Tibial nerve (tissue), 4 donors: ENCODE measurements at places on chromosomes 12 and 14. TPM values are rescaled to one million over a fixed set of nuclear protein-coding genes. Genes with fewer than 3 reads are reported as not detected.
A peak's percentile ranks its signal among the peaks of the same experiment; 100 is the strongest.

Gene PROX2
- total RNA-seq: not detected

Gene GNB3
- 8.1 TPM for total RNA-seq

Gene INSM2
- total RNA-seq: not detected

DNA sequence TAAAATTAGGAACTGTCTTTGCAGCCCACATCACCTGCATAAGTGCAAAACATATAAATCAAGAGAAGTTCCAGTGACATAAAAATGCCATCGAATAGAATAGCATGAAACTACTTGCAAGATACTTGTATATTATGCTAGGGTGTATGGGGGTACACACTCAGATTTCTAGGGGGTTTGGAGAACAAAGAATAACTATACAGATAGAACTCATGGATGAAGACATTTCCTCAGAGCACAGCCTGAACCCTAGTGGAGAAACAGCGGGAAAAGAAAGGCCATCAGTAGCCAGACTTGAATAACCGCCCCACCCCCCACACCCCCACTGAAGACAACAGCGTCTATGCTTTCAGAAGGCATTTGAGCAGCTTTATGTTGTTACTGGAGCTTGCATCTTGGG, 425.8 kb downstream of the NPAS3 start:
- no peak for DNase-seq
- no peaks in the 10 kb centered on the region for H3K4me1 ChIP-seq
- H3K36me3 ChIP-seq: no peaks in the 10 kb centered on the region

DNA sequence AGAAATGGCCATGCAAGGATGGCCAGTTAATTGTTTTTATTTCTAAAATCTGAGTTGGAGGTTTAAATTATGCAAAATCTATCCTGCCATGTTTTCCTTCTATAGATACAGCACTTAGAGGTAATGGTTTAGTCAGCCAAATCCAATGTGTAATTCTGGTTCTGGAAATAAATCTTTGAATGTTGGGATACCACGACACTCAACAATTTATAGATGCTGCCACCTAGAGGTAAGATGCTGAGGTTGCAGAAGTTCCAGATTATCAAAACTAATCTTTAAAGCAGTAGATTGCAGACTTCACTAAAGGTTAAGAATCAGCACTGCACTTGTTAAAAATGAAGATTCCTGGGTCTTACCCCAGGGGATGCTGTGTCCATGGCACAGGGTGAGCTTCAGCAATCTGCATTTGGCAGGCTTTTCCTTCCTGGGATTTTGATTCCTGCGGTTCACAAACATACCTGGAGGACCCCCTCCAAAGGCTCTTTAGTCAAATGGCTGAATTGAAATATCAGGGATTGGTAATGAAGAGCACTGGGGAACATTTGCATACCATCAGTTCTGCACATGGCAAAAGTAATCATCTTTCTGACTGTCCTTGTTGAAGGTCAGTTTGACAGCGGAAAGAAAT, 53.4 kb upstream of the ANO4 start:
- H3K4me3 ChIP-seq: no peak overlapping the region
- H3K27me3 ChIP-seq: no peaks in the 10 kb centered on the region
- H3K27ac ChIP-seq: no peak overlapping the region
- H3K36me3 ChIP-seq: no peaks in the 10 kb centered on the region

- DNase-seq: no peak
- H3K4me3 ChIP-seq: no peak overlapping the region
- no peaks in the 10 kb centered on the region for H3K36me3 ChIP-seq
- H3K27me3 ChIP-seq: no peaks in the 10 kb centered on the region
- H3K27ac ChIP-seq: no peak overlapping the region
- no peaks in the 10 kb centered on the region for H3K4me1 ChIP-seq
These were observed 30.6 kb downstream of the ITPK1 start for GRCh38 chr14:93084866-93085857.

- H3K4me1 ChIP-seq: peaks cover 19% of the 10 kb centered on the region
- no peaks in the 10 kb centered on the region for H3K27me3 ChIP-seq
- H3K27ac ChIP-seq: no peak overlapping the region
- peak; percentile 19 for DNase-seq
These were observed 176.3 kb upstream of the DIO2 start for GRCh38 chr14:80387563-80387981.

GRCh38 chr14:60107477-60107876, 15.8 kb downstream of the PCNX4 start:
- no peaks in the 10 kb centered on the region for H3K4me1 ChIP-seq
- no peaks in the 10 kb centered on the region for H3K27me3 ChIP-seq
- peak overlapping the region; percentile 26 for H3K27ac ChIP-seq
- H3K36me3 ChIP-seq: peaks cover 22% of the 10 kb centered on the region
- DNase-seq: no peak

GRCh38 chr12:115404761-115405470, 720.9 kb upstream of the TBX3 start:
- H3K36me3 ChIP-seq: no peaks in the 10 kb centered on the region
- no peak overlapping the region for H3K4me3 ChIP-seq
- H3K27me3 ChIP-seq: no peaks in the 10 kb centered on the region
- no peak for DNase-seq
- H3K27ac ChIP-seq: no peak overlapping the region

DNA sequence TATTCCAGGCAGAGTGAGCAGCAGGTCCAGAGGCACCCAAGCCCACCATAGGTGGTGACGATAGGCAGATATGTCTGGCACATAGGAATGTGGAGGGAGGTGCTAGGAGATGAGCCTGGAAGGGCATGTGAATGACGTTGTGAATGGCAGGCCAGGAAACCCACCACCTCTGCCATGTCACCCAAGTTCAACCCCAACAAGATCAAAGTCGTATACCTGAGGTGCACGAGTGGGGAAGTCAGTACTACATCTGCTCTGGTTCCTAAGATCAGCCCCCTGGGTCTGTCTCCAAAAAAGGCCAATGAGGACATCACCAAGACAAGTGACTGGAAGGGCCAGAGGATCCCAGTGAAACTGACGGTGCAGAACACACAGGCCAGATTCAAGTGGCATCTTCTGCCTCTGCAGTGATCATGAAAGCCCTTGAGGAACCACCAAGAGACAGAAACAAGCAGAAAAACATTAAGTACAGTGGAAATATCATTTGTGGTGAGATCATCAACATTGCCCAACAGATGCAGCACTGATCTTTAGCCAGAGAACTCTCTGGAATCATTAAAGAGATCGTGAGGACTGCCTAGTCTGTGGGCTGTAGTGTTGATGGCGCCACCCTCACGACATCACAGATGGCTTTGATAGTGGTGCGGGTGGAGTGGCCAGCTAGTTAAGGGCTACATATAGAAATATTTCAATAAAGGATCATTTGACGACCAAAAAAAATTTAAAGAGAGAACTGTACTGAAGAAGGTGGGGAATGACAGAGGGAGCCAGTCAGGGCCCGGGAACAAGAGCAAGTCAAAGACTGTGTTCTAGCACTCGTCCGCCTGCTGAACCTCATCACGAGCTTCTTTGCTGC, 99.7 kb downstream of the ZFP36L1 start:
- H3K27me3 ChIP-seq: no peaks in the 10 kb centered on the region
- no peak overlapping the region for H3K4me3 ChIP-seq
- H3K36me3 ChIP-seq: no peaks in the 10 kb centered on the region
- no peak for DNase-seq

- no peaks in the 10 kb centered on the region for H3K36me3 ChIP-seq
- no peak for DNase-seq
- no peaks in the 10 kb centered on the region for H3K4me1 ChIP-seq
- H3K4me3 ChIP-seq: no peak overlapping the region
These were observed 76.5 kb upstream of the CLMN start for GRCh38 chr14:95396221-95396620.

GRCh38 chr12:21330682-21331253, 3.9 kb downstream of the SLCO1A2 start:
- H3K4me3 ChIP-seq: no peak overlapping the region
- no peaks in the 10 kb centered on the region for H3K4me1 ChIP-seq
- H3K27ac ChIP-seq: no peak overlapping the region
- H3K27me3 ChIP-seq: no peaks in the 10 kb centered on the region

GRCh38 chr12:132429602-132429945, 60.4 kb upstream of the FBRSL1 start:
- no peak overlapping the region for H3K4me3 ChIP-seq
- DNase-seq: no peak
- peaks cover 29% of the 10 kb centered on the region for H3K27me3 ChIP-seq
- no peaks in the 10 kb centered on the region for H3K36me3 ChIP-seq

DNA sequence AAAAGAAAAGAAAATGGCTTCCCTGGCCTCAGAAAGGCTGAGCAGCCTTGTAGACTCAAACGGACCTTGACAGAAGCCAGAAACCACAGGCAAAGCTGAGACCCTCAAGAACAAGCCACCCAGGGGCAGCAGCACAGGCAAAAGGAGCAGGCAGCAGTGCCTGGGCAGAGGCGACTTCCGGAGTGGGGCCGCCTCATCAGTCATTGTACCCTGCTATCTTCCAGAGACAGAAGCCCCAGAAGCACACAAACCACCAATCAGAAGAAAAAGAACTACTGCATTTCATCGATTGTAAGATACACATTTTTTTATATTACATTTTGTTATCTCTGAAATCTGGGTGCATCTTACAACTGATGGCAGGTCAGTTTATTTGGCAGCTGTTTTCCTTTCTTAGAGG, 58.2 kb upstream of the ZFP36L1 start:
- no peaks in the 10 kb centered on the region for H3K27me3 ChIP-seq
- no peak overlapping the region for H3K4me3 ChIP-seq
